Type B pancreatic cell (in vitro differentiated cells): ENCODE measurements at places on chromosomes 2 and 18. TPM values are rescaled to one million over a fixed set of nuclear protein-coding genes. Genes with fewer than 3 reads are reported as not detected.

DNA sequence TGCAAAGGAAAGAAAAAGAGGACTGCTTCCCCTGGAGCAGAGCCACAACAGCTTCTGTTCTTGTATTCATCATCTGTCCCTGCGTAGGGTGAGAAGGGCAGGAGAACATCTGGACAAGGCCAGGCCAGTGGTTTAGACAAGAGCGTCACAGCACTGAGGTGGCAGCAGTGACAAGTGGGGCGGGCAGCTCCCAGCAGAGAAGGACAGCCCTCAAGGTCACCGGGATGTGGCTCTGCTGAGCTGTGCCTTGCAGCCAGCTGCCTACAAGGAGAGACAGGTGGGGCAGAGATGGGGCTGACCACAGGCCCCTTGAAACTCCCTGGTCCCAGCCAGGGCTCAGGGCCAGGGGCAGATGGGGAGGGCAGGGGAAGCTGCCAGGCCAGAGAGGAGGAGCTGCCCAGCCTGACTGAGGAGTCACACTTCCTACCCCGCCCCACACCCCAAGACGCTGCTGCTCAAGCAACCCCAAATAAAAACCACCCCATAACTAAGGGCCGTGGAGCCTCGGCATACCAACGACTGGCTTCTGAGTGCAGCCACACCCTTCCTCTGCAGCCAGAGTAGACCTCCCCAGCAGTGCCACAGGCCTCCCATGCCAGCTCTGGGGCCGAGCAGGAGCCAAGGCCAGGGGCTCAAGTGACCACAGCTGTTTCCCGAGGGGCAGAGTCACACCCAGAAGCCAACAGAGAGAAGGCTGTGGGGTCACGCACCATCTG, 5.4 kb downstream of the RAB11FIP5 start:
- no peak for DNase-seq

DNA sequence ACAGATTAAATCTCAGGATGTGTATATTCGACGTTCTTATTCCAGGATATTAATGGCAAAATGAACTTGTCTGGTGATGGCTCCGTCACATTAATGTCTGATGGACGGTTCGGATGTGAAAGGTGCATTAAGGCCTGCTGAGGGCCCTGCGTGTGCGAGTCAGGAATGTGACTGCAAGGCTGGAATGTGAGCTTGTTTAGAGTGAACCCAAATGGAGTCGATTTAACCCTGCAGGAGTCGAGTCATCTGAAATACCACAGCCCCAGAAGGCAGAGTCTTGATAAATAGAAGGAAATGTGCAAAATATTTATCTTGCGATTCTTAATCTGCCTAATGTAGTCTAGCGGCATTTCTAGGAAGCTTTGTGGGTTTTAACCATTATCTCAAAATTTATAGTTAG, 44.3 kb downstream of the RDH14 start:
- DNase-seq, result no peak

GRCh38 chr2:64289737-64290136, 145.5 kb upstream of the PELI1 start:
- DNase-seq, result no peak

GRCh38 chr2:8309131-8309530, 372.7 kb upstream of the ID2 start:
- DNase-seq, result no peak

DNA sequence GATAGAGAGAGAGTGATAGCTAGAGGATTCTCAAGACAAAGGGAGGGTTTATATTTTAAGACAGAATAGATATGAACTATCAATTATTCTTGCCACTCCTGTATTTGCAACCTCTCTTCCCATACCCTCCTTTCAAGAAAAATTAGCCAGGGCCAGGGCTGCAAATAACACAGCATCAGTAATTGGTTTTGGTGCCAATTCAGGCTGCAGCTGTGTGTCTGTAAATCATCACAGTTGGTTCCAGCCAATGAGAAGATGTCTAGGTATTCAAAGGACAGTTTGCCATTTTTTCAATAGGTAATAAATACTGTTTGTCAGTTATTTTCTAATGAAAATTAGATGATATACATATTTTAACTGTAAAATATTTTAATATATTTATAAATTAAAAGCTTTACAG, 73.5 kb downstream of the WDPCP start:
- no peak for DNase-seq

DNA sequence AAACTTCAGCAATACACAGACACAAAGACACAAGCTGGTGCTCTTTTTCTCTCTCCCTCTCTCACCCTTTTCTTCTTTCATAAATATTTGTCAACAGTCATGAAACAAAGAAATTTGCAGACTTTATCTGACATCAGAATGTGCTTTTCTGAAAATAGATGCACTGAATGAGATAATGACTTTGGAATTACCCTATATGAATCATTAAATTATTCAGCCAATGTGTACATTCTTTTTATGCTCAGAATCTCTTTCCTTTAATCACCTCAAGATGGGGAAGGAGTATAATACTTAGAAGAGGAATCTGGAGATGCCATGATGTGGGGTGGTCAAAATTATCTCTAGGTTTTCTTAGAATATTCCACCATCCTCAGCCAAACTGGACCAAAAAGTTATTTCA, 289.9 kb downstream of the LRRTM1 start:
- no peak for DNase-seq

MALT1 gene
- total RNA-seq, result 17.9 and 29.7 TPM in 2 replicates

IL36RN gene
- total RNA-seq, result 12.0 and 17.7 TPM in 2 replicates
